GM04503 (cell line): ENCODE measurements at places on chromosomes 2 and 18.
A peak's percentile ranks its signal among the peaks of the same experiment; 100 is the strongest.

GRCh38 chr2:222747526-222748160, 76.2 kb downstream of the MOGAT1 start:
- DNase-seq = no peak

GRCh38 chr18:45066210-45066609, 385.5 kb downstream of the SETBP1 start:
- DNase-seq = no peak

DNA sequence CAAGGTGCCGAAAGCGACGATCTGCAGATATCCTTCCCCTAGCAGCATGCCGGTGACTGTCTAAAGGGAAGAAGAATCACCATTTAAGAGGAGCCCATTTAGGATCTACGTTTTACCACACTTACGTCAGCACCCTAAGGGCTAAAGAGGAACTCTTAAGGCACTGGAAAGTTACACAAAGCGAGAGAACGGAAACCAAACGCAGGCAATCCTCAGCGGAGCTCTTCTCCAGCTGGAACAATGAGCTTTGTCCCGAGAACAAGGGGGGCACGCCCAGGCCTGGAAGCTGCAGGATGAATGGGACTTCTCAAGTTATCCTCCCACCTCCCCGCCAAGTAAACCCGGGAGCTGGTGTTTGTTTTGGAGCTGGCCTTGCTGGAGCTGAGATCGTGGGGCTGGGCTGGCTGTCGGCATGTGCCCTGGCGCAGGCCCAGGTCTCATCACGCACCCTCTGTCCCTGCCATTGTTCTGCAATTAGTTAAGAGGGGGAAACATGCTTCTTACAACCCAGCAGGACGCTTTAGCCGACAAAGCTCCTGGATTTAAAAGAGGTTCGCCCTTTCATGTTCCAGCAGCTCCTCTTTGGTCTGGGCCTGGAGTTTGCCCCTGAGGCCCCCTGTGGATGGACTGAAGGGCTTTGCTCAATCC, 36.4 kb downstream of the PXDN start:
- peak; percentile 73 for DNase-seq

- DNase-seq = no peak
These were observed 1867.4 kb downstream of the SUCLG1 start for GRCh38 chr2:82591718-82592117.

DNA sequence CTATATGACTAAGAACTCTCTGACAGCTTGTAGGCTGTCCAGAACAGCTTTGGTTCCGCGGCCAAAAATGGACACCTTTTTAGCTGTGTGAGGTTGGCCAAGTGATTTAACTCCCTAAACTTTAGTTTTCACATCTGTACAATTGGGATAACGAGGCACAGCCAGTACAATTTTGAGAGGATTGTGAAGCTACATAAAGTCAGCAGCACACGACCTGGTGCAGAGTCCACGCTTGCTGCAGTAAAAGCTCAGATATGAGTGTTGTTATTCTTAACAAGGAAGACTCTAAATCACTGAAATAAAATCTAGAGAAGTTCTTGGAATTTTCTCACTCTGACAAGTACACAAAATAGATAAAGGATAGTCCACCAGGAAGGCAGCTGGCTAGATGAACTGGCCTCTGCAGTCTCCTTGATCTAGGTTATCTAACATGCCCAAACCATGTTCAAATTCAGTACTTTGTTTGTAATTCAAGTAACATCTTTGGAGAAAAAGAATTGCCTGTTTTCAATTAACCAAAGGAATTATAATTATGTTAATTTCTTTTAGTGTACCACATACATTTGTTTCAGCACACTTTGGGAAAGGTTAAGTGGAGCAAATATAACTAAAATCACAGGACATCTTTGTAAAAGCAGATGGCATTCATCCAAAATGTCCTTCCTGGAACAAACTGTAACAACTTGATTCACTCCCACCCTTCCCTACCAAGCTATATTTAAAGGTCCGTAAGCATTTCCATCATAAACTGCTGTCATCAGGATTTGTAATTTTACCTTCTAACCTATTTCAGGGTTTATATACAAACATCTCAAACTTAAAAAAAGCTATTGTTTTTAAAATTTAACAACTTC, 201.7 kb upstream of the STK17B start:
- DNase-seq = no peak

DNA sequence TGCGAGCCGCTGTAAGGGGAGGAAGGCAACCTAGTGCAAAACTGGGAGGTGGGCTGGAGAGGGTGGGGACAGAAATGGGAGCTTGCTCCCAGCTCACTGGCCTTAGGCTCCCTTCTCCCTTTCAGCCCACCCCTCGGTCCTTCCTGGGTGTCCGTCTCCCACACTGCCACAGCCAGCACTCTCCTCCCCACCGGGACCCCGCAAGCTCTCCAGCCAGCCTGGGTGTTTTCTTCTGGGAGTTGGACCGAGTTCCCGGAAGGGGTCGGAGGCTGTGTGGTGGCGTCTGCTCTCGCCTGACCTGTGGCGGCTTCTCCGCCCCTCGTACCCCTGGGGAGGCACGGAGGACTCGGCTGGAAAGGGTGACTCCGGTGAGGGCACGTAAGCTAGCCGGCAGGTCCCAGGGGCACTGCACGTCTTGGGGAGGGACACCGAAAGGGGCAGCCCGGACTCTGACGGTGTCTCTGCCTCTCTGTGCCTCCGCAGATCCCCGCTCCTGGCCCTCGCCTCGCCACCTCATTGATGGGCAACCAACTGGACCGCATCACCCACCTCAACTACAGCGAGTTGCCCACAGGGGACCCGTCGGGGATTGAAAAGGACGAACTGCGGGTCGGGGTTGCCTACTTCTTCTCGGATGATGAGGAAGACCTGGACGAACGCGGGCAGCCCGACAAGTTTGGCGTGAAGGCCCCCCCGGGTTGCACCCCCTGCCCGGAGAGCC, 1.1 kb downstream of the LRATD1 start:
- no peak for DNase-seq

DNA sequence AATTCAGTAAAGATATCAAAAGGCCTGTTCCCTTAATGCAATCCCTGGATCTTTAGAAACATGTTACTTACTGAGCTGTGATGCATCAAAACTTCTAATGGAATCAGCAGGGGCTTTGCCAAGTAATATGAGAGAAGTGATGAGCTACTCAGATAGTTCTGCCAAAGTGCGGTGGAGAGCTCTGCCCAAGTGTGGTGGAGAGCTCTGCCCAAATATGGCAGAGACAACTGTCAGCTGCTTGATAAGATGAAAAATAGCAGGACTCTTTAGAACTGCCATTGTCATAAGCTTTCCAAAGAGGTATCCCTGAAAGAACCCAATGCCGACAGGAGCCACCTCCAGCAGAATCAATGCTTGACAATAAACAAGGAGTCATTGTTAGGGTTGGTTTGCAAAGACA, 167.9 kb upstream of the SLC39A10 start:
- DNase-seq = no peak

DNA sequence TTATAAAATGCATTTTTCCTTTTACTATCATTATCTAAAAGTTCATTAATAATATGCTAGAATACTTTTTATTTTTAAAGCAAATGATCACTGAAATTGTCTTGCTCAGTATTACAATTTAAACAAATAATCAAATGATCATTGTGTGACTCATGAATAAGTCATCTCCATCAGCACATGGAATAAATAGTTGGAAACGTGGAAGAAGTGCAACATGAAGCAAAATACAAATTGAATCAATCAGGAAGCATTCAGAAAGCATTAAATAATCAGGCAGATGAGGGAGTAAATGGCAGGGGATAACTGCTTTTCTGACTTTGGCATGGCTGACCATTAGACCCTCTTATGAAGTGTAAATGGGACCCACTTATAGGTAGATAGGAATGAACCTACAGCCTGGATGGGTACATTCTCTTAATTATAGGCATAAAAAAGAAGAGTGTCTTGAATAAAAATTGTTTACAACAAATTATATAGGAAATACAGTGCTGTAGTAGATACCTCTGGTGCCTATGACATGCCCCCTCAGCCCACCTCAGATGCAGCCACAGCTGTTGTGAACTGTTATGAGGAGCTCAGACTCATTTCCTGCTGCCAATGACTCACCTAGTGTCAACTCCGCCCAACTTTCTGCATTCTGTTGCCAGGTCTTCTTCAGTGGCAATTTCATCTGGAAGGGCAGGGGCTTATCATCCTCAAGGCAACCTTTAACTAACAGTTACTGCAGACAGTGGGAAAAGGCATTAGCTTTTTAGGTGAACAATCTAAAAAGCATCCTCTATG, 936.0 kb downstream of the TRIB2 start:
- DNase-seq = no peak

GRCh38 chr2:37412231-37412630, 67.8 kb downstream of the QPCT start:
- no peak for DNase-seq

GRCh38 chr18:43635397-43635796, 358.1 kb upstream of the SYT4 start:
- no peak for DNase-seq

DNA sequence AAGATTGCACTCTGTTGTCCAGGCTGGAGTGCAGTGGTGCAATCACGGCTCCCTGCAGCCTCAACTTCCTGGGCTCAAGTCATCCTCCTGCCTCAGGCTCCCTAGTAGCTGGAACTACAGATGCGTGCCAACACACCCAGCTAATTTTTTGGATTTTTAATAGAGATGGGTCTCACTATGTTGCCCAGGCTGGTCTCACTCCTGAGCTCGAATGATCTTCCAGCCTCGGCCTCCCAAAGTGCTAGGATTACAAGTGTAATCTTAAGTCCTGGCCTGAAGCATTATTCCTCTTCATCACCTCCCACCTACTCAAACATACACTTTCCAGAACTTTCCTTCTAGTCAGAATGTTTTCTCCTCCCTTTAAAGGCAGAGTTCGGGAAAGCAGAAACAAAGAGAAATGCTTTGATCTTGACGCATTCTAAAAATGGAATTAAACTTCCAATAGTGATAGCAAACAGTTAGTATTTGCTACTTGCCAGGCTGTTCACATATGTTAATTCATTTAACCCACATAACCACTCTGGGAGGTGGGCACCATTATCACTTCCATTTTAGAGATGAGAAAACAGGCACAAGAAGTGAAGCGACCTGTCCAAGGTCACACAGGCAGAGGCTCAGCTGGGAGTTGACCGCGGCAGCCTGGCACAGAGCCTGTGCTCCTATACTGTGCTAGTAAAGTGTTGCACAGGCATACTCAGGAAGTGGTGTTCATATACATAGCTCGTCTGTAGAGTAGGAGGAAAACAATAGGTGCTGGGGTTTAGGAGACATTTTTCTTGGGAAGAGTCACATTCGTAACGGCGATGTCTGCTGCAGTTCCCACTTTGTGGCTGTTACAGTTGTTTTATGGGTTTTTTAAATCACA, 24.6 kb downstream of the TEX44 start:
- no peak for DNase-seq

- no peak for DNase-seq
These were observed 90.1 kb upstream of the SERTAD2 start for GRCh38 chr2:64743739-64744330.

GRCh38 chr2:175203621-175204496, 22.3 kb upstream of the ATP5MC3 start:
- peak; percentile 7 for DNase-seq

GRCh38 chr2:220915092-220915623, 656.9 kb downstream of the EPHA4 start:
- DNase-seq = no peak

DNA sequence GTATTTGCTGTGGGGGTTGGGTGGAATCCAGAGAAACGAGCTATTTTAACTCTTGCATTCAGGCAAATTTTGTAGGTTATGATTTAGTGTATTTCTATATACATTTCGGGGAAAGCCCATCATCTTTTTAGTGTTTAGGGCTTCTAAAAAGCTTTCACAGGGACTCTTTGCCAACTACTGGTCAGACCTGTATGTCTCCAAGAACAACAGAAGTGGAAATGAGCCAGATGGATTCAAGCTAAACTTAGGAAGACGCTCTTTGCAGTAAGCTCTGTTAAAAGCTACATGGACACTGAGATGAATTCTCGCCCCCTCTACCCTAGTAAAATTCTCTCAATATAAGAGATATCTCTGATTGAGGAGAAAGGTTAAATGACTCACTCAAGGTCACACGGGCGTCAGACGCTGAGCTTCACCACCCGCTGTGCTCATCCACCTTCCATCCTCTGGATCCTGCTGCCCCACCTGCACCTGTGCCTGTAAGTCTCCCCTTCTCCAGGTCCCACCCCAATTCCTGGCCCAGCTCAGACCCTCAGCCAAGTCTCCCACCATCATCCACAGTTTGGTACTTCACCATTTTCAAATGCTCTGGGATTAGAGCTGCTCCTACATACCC, 85.6 kb downstream of the MARCHF4 start:
- no peak for DNase-seq

DNA sequence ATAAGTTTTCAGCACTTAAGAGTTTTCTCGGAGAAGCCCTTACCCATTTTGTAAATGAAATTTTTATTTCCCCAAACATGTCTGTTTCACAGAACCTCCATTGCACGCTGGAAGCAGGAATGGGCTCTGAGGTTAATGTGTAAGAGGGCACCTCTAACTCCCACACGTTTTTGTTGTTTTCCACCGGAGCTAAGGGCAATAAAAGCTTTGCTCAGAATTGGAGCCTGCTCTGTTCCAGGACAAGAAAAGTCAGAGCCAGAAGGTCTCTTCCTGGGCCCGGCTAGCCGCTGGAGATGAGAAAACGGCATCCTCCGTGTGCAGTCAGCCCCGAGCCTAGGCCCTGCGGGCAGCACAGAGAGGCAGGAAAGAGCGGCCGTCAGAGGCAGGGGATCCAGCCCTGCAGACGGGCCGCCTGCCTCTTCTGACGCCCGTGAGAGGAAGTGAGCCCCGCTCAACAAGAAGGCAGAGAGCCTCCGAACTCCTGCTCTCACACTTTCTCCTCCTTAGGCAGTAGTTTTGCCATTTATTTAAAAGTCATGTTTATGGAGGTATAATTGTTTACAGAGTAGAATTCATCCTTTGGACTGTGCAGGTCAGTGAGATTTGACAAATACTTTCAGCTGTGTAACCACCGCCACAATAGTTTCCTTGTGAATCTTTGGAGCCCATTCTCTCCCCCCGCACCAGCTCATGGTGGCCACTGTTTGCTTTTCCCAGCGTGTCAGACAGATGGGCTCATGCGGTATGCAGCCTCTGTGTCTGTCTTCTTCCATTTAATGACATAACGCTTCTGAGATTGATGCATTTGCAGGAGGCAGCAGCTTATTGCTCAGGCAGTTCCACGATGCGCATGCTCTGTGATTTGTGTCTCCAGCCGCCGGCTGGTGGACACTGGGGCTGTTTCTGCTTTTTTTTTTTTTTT, 117.3 kb downstream of the GALR1 start:
- no peak for DNase-seq

DNA sequence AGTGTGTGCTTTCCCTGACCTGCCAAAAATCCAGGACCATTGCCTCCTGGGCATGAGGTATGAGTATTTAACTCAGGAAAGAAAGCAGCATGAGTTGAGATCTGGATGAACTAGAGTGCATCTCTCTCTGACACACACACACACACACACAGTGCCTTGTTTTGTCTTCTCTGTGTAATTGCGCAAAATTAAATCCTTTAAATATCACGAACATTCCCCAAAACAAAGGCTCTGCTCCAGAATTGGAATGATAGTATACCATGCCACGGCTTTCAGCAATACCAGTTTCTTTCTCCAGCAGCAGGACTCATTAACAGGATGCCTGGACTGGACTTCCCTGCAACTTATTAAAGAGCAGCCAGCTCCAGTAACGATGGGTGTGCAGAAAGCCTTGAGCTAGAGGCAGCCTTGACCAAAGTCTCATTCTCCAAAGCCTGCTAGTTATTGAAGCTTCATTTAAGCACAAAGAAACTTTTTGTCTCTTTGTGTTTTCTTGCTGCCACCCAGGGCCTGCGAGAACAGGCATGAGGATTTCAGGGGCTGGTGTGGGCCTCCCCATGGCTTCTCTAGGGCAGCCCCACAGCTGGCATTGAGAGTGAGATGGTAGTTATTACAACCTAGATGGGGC, 101.7 kb downstream of the NRP2 start:
- DNase-seq = no peak

GRCh38 chr2:157441072-157441454, 2.8 kb downstream of the CYTIP start:
- no peak for DNase-seq
